Fibroblast of mammary gland (primary cell): ENCODE measurements at places on chromosomes 5 and 9.

GRCh38 chr5:176892663-176893062 lies 6.5 kb downstream of the HK3 start:
- no peak for DNase-seq

GRCh38 chr5:142432961-142433360 lies 108.1 kb upstream of the SPRY4 start:
- DNase-seq: no peak

GRCh38 chr9:136597141-136597885 lies 51.5 kb upstream of the NOTCH1 start:
- no peak for DNase-seq

DNA sequence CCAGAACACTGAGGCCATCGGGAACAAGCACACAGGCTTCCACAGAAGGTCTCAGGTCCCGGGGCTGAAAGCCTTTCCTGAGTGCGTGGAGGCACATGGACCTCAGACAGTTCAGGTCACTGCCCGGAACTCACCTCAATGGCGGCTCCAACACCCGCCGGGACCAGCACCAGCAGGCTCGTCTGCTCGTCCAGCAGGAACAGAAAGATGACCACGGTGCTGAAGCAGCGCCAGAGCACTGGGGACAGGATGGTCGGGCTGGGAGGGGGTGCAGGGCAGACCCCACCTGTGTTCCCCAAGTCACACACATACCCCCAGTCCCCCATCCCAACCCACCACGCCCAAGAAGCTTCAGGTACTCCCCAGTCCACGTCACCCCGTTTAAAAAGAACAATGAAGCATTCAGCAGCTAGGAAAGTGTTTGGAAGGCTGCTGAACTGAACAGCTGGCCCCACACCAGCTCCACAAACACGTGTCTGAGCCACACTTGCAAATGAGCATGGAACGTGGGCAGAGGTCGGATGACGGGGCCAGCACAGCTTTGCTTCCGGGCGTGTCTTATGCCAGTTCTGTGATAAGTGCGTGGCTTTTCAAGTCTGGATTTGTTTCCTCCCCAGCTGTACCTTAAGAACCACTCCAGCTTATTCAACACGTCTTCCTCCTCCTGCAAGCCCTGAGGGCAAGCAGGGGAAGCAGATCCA lies 14.6 kb downstream of the CLPTM1L start:
- DNase-seq: no peak

DNA sequence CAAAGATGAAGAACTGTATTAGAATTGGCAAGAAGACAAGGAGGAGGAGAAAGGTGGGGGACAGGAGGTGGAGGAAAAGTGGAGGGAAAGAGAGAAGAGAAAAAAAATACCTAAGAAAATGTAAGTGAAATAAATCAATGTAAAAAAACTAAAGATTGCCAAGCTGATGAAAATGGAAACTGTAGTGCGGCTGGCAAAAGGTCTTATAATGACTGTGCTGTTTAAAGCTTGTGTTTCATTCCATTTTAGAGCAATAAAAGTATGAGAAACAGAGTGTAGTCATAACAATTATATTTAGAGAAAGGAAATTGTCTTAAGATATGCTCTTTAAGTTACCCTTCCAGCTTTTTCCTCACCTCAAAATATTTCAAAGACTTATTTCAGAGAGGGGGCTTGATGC lies 670.5 kb upstream of the SEMA6A start:
- no peak for DNase-seq

DNA sequence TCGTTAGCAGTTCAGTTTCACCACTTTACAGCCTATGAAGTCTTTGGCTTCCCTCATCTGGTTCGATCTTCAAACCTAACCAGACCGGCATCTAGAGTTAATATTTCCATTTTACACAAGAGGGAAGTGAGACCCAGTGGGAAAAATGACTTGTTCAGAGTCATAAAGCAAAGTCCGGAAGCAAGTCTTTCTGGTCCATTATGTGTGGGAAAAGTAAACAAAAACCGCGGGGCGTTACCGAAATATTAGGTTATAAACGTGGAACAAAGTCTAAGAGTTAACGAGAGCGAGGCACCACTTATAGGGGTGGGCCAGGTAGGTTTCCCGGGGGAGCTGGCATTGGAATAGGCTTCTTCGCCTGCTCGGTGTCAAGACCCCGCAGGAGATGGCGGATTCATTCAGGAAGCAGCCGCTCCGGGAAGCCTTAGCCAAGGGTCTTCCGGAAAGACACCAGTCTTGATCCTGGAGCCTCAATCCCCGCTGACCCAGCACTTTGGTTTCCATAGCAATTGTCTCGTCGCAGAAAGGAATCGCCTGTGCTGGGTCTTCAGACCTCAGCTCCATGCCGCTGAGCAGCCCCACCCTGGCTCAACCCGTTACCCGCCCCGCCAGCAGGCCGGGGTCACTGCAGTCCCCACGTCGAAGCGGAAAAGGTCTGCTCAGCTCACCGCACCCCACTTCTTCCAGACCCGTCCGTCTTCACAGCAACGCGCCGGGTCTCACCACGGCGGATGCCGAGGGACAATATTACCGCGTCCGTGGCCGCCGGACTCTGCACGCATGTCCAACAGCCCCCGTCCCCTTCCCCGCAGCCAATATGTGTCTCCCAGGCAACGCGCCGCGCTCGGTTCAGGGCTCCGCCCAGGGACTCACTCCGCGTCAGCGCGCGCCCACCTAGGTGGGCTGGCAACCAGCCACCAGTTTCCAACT lies at the start of gene C5orf52:
Gene C5orf52 (plus strand): TSS at position 872 of the 930 bp plus-strand sequence. CDS start 82 bp downstream, outside the sequence.
- DNase-seq: peak; percentile 40

- DNase-seq: no peak
Measured at GRCh38 chr9:122338994-122339393, 31.8 kb upstream of the PTGS1 start.

- DNase-seq: peak; percentile 78
Measured at GRCh38 chr9:129225815-129226214, 47.8 kb upstream of the IER5L start.
